Upper lobe of right lung (tissue), 1 donor: ENCODE measurements at places on chromosomes 3 and 15. TPM values are rescaled to one million over a fixed set of nuclear protein-coding genes. Genes with fewer than 3 reads are reported as not detected.

DNA sequence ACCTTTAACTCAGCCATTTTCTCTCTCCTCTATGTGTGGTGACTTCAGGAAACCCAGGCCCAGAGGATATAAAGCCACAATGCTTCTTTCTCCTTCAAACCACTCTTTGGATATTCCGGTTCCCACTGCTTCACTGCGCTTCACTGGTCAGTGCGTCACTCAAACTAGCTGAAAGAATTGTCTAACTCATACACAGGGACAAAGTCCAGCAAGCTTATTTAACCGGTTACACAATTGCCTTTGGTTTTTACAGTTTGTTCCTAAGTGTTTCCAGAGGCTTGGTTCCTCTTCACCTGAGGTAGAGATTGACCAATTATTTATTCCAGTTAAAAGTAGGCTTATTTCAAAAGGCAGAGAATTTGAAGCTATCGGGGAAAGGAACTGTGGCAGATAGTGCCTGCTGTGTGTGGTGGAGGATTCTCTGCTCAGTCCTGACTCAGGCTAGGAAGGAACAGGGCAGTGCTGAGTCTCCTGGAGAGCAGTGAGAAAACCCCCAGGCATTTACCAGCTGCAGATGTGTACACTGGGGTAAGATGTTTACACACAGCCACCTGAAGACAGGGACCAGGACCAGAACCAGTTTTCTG is at the start of gene HGD:
TSS of gene HGD (minus strand) at position 145 of the 587 bp plus-strand sequence. CDS start at position 17, 128 bp downstream.
- peaks cover 14% of the 10 kb centered on the region for H3K4me1 ChIP-seq
- H3K27ac ChIP-seq: no peak within 1 kb of the TSS
- no peaks in the 10 kb centered on the region for H3K27me3 ChIP-seq
- H3K4me3 ChIP-seq: no peak within 1 kb of the TSS

DNA sequence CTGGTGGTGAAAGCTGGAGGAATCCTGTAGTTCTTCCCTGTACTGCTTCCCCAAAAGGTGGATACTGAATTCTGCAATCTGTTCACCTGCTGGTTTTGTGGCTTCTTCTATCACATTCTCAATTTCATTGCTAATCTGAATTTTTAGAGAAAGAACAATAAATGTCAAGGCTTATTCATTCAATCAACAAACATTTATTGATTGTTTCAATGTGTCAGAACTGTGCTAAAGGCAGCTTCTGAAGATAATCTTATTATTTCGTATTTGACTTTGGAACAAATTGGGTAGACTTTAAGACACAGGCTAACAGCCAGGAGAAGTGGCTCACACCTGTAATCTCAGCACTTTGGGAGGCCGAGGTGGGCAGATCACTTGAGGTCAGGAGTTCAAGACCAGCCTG is 46.8 kb downstream of the IMPG2 start:
- H3K4me1 ChIP-seq: no peaks in the 10 kb centered on the region
- H3K27me3 ChIP-seq: no peaks in the 10 kb centered on the region
- no peak for DNase-seq
- no peak overlapping the region for H3K4me3 ChIP-seq

DNA sequence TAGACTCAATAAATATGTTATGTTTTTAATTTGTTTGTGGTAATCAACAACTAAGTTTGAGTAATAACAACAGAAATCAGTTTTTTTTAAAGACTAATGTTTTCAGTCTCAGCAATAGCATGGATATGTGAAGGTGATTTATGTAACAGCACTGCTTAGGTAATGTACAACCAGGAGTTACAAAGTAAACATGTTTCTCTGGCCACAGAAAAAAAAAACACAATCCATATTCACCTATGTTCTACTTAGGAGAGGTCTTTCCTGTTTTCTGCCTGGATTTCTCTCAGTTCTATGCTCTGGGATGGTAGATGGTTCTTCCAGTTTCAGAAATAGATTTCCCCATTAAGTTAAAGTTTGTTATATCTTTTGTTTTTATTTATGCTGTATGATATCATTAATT is 579.4 kb downstream of the SI start:
- H3K4me3 ChIP-seq: no peak overlapping the region
- no peak overlapping the region for H3K27ac ChIP-seq
- H3K36me3 ChIP-seq: no peaks in the 10 kb centered on the region
- no peaks in the 10 kb centered on the region for H3K4me1 ChIP-seq

Gene ZCWPW2
- total RNA-seq: 0.96 TPM

- DNase-seq: no peak
- H3K27ac ChIP-seq: no peak overlapping the region
- H3K27me3 ChIP-seq: no peaks in the 10 kb centered on the region
- no peak overlapping the region for H3K4me3 ChIP-seq
- H3K4me1 ChIP-seq: peaks cover 7% of the 10 kb centered on the region
Observed at GRCh38 chr3:183275418-183275817, 22.4 kb downstream of the B3GNT5 start.

GRCh38 chr15:62119227-62119864 is 45.7 kb downstream of the C2CD4B start:
- no peak for DNase-seq
- peak overlapping the region; percentile 34 for H3K4me3 ChIP-seq
- H3K4me1 ChIP-seq: peaks cover 16% of the 10 kb centered on the region
- peak overlapping the region; percentile 64 for H3K27ac ChIP-seq
- H3K27me3 ChIP-seq: no peaks in the 10 kb centered on the region

DNA sequence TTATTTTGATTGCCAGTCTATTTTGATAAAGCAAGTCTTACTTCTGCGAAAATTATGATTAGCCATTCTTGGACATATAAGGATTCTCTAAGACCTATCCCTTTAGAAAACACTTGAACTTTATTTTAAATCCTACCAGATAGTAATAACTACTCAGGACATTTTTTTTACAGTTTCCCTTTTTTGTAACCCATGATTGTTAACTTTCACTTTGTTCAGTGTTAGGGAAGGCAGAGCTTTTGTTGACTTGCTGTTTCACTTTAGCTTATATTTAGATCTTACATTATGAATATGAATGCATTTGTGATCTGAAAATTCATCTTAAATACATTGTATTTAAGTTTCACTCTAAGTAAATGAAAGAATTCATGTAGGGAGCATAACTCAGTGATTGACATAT is 167.0 kb downstream of the AKAP13 start:
- H3K27ac ChIP-seq: peak overlapping the region; percentile 75
- no peaks in the 10 kb centered on the region for H3K27me3 ChIP-seq
- no peak for DNase-seq
- peak overlapping the region; percentile 11 for H3K4me3 ChIP-seq

- no peak overlapping the region for H3K4me3 ChIP-seq
- H3K4me1 ChIP-seq: no peaks in the 10 kb centered on the region
- H3K27ac ChIP-seq: no peak overlapping the region
- DNase-seq: no peak
- H3K36me3 ChIP-seq: no peaks in the 10 kb centered on the region
Observed at GRCh38 chr3:70150599-70150998, 151.1 kb downstream of the SAMMSON start.

Gene PPP1R14D
- total RNA-seq: 1.3 TPM

Gene CPN2
- total RNA-seq: not detected

Gene CLSTN2
- total RNA-seq: 3.0 TPM

GRCh38 chr3:170111147-170111771 is 70.3 kb downstream of the PHC3 start:
- no peaks in the 10 kb centered on the region for H3K27me3 ChIP-seq
- H3K4me1 ChIP-seq: no peaks in the 10 kb centered on the region
- DNase-seq: no peak
- no peak overlapping the region for H3K27ac ChIP-seq
- H3K36me3 ChIP-seq: peaks cover 70% of the 10 kb centered on the region
- H3K4me3 ChIP-seq: no peak overlapping the region

DNA sequence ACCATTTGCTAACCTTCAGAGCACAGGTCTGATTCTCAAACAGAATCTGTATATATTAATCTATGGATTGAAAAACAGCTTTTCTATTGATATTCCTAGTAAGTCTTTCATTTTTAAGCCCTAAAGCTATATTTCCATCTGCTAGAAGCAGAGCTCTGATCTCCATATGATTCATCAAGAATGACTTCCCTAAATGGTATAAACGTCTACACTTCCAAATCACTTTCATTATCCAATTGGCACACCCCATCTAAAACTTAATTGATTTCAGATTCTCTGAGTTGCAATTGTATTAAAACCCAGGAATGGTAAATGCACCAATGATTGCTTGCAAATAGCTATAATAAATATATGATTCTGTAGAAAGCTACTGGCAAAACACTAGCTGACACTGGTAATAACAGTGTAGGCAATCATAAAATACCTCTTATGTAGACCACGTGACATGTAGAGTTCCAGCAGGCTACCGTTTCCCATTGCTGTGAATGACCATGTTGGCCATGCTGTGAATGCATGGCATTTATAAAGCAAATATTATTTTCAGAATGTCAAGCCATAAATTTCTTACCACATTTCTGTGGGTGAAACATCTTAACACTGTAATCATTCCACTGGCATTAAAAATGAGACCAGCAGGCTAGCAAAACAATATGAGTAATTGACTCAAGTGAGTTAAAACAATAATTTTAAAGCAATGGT is 226.0 kb downstream of the ZMAT3 start:
- no peak for DNase-seq
- no peaks in the 10 kb centered on the region for H3K36me3 ChIP-seq
- H3K4me1 ChIP-seq: no peaks in the 10 kb centered on the region
- H3K4me3 ChIP-seq: no peak overlapping the region
- H3K27me3 ChIP-seq: no peaks in the 10 kb centered on the region

Gene GHRL
- 2.2 TPM for total RNA-seq

- no peak for DNase-seq
- no peaks in the 10 kb centered on the region for H3K27me3 ChIP-seq
Observed at GRCh38 chr15:98778960-98779359, 130.6 kb downstream of the IGF1R start.

DNA sequence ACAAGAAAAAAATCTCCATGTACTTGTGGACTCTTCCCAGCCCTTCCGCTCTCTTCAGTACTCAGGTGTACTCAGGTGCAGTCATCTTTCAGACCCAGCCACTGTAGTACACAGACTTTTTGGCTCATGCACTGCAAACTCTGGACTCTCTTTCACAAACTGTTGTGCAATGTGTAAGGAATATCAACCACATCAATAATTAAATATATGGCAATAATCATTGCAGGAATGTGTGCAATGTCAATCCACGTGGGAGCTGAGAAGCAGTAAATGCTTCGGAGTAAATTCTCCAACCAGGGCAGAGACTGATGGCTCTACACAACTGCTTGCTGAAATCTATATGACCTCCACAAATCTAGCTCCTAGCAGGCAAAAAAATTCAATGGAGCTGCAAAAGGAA is 287.3 kb upstream of the COL8A1 start:
- no peak overlapping the region for H3K4me3 ChIP-seq
- DNase-seq: no peak
- no peaks in the 10 kb centered on the region for H3K36me3 ChIP-seq
- no peaks in the 10 kb centered on the region for H3K4me1 ChIP-seq
- no peak overlapping the region for H3K27ac ChIP-seq

Gene EOMES
- total RNA-seq: 1.2 TPM

- H3K36me3 ChIP-seq: no peaks in the 10 kb centered on the region
- no peak overlapping the region for H3K27ac ChIP-seq
- H3K4me1 ChIP-seq: no peaks in the 10 kb centered on the region
- no peak for DNase-seq
- no peak overlapping the region for H3K4me3 ChIP-seq
- no peaks in the 10 kb centered on the region for H3K27me3 ChIP-seq
Observed at GRCh38 chr3:130656627-130657026, 90.0 kb downstream of the PIK3R4 start.

GRCh38 chr15:58454950-58455401 is 23.2 kb downstream of the LIPC start:
- no peak for DNase-seq
- no peak overlapping the region for H3K27ac ChIP-seq
- H3K4me3 ChIP-seq: no peak overlapping the region
- H3K27me3 ChIP-seq: no peaks in the 10 kb centered on the region

- no peak overlapping the region for H3K27ac ChIP-seq
- no peaks in the 10 kb centered on the region for H3K36me3 ChIP-seq
- no peak overlapping the region for H3K4me3 ChIP-seq
- H3K4me1 ChIP-seq: no peaks in the 10 kb centered on the region
- DNase-seq: no peak
- H3K27me3 ChIP-seq: peaks cover 4% of the 10 kb centered on the region
Observed at GRCh38 chr3:123475786-123476185, 26.9 kb upstream of the ADCY5 start.

Gene GOLGA6D
- not detected for total RNA-seq

DNA sequence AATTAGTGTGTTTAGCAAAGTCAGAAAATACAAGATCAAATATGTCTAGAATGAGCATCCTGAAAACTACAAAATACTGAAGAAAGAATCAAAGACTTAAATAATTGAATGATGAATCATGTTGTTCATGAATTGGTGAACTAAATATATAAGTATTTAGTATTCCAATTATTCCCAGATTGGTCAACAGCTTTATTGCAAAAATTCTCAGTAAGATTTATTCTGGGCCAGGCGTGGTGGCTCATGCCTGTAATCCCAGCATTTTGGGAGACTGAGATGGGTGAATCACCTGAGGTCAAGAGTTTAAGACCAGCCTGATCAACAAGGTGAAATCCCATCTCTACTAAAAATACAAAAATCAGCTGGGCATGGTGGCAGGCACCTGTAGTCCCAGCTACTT is 250.0 kb upstream of the NECTIN3 start:
- no peak for DNase-seq
- no peaks in the 10 kb centered on the region for H3K4me1 ChIP-seq
- H3K27me3 ChIP-seq: no peaks in the 10 kb centered on the region
- no peak overlapping the region for H3K4me3 ChIP-seq
- H3K27ac ChIP-seq: no peak overlapping the region

Gene SI
- total RNA-seq: not detected

Gene FMN1
- 33.5 TPM for total RNA-seq

DNA sequence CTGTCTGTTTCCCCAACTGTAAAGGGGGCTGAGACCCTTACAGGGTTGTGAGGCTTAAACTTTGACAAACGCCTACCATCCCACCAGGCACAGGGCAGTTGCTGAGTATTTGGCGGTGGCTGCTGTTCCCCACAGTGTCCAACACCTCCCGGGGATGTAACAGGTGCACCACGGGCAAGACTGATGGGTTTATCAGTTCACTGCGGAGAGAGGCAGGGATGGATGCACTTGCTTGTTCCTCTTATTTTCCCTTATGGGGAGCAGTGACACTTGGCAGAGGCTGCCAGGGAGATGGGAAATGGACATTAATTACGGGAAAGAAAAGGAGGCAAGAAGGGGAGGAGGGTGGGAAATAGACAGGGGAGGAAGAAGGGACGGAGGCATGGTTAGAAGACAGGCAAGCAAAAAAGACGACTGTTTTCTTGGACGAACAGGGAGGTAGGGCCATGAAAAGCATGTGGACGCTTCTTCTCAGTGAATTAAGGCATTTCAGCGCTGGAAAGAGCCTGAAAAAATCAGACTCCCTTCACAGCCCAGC is 16.6 kb upstream of the ADIPOQ start:
- H3K4me3 ChIP-seq: no peak overlapping the region
- peaks cover 12% of the 10 kb centered on the region for H3K4me1 ChIP-seq
- DNase-seq: no peak
- H3K27ac ChIP-seq: no peak overlapping the region
- no peaks in the 10 kb centered on the region for H3K36me3 ChIP-seq
- H3K27me3 ChIP-seq: peaks cover 64% of the 10 kb centered on the region

Gene GABRB3
- 3.2 TPM for total RNA-seq

DNA sequence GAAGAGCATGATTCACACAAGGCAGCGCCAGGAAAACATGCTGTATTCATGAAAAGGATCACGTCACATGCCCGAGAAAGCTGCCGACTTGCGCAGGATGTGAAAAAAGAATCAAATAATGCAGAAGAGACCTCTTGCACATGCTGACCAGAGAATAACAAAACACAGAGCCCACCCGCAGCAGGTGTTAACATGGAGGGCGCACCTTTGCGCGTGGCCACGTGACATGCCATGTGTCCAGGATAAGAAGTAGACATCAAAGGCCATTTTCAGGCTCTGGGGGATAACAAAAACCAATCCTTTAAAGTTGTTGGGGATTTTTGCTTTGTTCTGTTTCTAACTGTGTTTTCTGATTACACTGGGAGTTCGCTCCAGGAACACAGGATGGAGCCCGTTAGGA is 1332.8 kb downstream of the ZPLD1 start:
- no peaks in the 10 kb centered on the region for H3K4me1 ChIP-seq

Gene CAMK1
- total RNA-seq: 35.7 TPM
